ENCODE measurements at places on chromosomes 1 and 21.

DNA sequence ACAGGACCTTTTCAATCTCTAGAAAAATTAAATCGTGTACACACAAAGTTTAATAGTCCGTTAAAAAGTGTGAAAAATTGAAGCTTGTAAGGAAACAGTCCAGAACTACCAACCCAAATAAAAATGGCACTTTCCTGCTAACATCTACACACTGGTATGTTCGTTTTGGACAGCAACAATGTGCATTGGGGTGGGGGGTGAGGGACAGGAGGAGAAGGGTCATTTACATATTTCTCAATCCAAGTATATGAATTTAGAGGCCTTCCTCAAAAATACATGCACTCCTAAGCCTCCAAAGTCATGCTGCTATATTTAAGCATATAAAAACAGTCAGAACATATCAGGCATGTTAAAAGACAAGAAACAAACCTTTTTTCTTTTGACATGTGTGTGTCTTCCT lies 2.5 kb downstream of the PPP1R15B start:
- no peak for DNase-seq

DNA sequence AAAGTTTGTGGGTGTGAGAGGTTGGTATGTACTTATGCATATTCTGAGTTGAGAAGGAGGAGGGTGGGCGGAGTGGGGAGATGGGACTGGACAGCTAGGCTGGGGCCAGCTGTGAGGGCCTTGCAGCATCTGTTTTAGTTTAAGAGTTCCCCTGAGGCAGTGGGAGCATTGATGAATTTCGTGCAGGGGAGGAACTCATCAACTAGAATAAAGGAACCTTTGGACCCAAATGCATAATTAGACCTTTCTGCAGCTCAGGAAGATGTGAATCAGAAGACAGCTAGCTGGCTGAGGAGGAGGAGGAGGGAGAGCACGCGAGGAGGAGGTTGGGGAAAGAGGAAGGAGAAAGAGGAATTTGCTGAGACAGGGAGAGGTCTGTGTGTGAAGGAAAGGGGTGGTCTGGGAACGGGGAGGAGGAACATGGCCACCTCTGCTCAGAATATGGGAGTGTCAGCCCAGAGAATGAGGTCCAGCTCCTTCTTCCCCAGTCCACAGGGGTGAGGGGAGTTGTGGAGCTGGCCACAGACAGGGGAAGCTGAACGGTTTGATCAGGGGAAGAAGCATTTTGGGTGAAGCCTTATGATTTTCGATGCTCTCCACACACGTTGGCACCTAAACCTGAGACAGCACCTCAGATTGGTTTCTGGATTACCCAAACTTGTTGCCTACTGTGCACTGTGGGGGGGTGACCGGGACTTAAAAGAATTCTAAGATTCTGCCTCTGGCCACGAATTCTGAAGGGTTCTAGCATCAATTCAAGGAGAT lies 27.7 kb downstream of the MYOG start:
- no peak for DNase-seq

DNA sequence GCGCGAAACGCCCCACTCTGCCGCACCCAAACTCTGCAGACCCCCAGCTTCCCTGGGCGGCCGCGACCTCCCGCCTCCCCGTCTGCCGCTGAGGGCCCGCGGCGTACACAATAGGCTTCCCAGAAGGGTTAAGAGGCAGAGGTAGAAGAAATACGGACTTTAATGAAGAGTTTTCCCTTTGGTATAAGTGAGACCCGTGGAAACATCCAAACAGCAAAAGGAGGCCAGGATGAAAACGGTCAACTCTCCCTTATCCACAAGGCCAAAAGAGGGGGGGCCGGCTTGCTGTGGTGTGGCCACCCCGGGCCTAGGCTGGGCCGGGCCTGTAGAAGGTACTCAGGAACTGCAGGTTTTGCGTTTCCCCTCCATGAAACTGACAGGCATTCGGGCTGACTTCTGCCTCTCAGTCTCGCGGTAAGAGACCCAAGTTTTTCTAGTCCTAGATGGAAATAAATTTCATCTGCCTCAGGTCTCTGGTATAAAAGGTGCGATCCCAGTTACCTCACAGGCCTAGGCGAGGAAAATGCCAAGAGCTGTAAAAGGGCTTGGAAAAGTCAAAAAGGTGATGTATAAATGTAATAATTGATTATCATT lies 671 bp upstream of the PYGO2 start:
- DNase-seq, result peak; percentile 48

- DNase-seq, result no peak
These were observed 31.9 kb upstream of the IVNS1ABP start for GRCh38 chr1:185348985-185349384.
